ENCODE measurements at places on chromosomes 16 and 17.

DNA sequence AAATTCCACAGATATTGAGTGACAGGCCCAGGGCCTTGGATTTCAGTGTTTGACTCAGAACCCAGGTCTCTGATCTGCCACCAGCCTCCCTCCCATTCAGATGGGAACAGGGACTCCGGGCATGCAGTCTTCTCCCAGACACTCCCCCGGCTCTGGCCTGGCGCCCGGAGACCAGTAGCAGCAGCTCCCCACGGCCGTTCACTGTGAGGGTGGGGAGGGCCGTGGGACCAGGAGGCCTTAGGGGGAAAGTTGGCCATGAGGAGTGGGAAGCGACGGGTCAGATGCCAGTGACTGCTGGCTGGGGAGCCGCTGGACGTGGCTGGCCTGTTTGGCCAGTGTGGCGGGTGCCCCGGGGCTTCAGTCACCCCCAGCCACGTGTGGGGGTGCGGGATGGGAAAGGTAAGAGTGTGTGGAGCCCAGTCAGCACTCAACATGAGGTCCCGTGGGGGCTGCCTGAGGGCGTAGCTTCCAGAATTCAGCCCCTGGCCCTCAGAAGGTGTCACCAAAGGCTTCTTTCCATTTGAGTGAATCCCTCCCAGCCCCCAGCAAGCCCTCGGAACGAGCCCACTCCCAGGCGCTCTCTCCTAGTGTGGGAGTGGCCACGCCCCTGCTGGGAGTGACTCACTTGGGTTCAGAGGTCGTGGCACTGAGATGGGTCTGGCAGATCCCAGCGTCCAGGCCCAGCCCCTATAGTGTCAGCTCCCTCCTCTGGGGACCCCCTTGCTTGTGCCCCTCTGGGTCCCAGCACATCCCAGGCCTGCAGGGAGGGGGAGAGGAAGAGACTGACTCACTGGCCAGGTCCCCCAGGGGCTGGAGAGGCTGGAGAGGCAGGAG, 309.4 kb downstream of the SEC14L1 start:
- DNase-seq: no peak

GRCh38 chr17:40850293-40850972, 16.6 kb downstream of the KRT12 start:
- no peak for DNase-seq

- no peak for DNase-seq
Observed at GRCh38 chr17:6374271-6374691, 60.6 kb downstream of the AIPL1 start.

DNA sequence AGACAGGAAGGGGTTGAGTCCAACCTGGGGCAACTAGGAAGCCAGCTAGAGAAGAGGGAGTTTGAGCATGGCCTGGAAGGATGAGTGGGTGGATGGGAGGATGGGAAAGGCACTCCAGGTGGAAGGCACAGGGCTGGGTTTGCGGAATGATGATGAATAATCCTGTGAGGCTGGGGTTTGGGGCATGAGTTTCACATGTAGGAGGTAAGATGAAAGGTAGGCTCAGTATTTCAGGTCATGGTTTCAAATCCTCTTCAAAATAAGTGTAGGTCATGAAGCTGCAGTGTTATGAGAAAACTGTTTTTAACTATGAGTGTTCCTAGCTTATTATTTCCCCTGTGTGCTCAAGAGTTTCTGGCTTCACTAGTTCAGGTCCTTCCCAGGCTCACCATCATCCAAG, 130.3 kb downstream of the SKAP1 start:
- DNase-seq: no peak

- no peak for DNase-seq
Observed at GRCh38 chr16:27291106-27291505, 22.5 kb upstream of the NSMCE1 start.

DNA sequence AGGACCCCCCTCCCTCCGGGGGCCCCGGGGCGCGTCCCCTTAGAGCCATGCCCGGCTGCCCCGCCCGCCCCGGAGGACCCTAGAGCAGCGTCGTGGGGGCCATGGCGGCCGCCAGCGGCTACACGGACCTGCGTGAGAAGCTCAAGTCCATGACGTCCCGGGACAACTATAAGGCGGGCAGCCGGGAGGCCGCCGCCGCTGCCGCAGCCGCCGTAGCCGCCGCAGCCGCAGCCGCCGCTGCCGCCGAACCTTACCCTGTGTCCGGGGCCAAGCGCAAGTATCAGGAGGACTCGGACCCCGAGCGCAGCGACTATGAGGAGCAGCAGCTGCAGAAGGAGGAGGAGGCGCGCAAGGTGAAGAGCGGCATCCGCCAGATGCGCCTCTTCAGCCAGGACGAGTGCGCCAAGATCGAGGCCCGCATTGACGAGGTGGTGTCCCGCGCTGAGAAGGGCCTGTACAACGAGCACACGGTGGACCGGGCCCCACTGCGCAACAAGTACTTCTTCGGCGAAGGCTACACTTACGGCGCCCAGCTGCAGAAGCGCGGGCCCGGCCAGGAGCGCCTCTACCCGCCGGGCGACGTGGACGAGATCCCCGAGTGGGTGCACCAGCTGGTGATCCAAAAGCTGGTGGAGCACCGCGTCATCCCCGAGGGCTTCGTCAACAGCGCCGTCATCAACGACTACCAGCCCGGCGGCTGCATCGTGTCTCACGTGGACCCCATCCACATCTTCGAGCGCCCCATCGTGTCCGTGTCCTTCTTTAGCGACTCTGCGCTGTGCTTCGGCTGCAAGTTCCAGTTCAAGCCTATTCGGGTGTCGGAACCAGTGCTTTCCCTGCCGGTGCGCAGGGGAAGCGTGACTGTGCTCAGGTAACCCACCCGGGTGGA, 759 bp downstream of the ALKBH5 start:
- no peak for DNase-seq

DNA sequence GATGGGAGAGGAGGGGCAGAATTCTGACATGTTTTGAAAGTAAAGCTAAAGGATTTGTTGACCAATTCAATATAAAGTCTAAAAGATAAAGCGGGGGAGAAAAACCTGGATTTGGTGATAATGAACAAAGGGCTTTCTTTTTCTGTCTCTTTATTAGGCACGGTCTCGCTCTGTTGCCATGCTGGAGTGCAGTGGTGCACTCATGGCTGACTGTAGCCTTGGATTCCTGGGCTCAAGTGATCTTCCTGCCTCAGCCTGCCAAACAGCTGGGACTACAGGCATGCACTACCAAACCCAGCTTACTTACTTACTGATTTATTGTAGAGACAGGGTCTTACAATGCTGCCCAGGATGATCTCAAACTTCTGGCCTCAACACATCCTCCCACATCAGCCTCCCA, 7.5 kb downstream of the CDR2 start:
- no peak for DNase-seq

DNA sequence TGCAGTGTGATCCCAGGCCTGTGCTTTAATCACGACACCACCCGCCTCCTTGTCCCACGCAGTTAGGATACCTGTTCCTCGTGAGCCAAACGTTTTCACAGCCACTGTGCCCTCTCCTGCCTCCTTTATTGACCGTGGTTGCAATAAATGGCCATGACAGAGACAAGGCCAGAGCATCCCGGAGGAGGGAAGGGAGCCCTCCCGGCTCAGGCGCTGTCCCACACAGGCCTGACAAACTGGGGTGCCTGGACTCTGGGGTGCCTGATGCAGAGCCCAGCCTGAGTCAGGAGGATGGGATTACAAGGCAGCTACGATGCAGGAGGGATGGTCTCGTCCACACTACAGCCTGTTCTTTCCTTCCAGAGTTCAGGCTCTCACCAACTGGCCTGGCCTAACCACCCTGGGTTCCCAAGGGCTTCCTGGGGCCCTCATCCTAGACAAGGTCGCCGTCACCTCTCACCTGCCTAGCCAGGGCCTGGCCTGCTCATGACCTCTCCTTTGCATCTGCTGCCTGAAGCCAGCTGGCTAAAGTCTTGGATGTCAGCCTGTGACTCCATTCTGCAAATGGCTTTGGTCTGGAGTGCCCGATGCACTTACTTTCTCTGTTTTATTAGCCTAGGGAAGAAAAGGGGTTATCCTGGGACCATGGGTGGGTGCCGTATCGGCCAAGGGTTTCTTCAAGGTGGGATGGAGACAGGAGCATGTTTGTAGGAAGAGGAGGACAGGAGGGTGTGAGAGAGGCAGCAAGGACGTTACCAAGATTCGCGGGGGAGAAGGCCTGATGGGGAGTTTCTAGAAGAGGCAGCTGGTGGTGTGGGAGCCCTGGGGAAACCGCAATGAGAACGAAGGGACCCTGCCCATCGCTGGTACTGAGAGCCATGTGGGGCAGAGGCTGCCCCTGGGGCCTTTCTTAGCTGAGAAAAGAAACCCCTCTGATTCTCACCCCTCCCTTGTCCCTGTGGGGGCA, 234.3 kb upstream of the TNRC6C start:
- no peak for DNase-seq

DNA sequence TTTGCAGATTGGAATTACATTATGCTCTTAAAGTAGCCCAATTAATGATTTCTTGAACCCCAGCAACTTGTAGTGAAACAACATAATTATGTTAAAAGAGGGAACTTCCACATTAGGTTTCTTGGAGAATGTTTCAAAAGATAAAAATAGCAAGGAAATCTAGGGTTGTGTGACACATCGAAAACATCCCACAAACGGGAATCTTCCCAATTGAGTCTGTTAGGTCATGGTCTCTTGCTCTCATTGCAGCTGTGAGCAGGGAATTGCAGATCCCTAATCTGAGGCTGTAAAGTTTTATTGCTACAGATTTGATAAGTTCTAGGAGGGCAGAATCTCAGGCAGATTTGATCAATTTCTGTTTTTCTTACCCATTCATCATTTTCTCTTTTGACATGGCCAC, 6.7 kb upstream of the LPO start:
- no peak for DNase-seq

DNA sequence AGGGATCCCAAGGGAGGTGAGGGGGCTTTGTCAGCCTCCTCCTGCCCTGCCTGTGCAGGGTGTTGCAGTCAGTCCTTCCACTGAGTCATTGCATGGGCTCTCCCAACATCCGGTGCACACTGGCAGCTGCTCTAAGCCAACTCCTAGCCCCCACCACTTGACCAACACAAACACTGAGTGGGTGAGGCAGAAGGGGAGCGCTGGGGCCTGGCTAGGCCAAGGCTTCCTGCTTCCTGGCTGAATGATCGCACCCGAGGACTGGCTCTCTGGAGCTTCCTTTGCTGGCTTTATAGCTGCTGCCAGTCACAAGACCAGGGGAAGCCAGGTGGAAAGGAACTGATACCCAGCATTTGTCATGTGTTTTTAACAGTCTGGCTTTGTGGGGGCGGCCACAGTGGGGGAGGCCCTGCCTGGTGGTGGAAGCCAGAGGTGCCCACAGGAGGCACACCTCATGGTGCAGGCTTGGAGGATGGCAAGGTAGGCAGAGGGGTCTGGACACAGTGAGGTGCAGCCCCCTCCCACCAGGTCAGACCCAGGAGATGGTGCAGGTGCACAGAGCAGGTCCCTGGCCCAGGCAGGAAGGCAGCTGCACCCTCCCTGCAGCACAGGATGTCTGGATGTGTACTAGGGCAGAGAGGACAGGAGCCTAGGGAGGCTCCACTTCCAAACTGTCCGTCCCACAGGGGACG, 6.8 kb downstream of the MPG start:
- no peak for DNase-seq

DNA sequence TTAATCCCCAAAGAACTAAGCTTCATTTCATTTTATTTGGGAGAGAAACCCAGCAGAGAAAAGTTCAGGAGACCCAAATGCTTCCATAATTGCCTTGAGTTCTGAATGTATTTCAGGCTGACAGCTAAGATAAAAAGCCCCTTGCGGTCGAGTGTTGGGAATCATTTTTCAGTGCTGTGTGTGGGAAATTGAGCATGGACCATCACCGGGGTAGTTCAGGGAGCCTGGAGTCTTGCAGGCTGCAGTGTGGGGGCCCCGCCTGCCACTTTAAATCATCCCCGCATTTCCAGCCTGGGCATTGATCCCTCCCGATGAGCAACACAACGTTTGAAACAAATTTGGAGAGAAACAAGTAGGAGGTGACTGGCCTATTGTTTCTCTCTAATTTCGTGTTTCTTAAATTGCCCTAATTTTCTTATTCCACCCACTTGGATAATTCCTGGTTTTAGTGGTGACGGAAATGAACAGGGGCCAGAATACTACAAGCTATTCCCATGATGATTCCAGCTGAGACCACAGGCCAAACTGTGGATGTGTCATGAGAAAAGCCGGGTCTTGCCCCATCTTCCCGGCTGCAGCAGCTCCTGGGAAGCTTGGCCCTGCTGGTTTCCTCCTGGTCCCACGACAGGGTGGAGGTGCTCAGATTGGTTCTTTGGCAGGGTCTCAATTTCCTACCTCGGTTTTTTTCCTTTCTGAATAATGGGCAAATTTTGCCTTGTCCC, 75.1 kb downstream of the FOXL1 start:
- DNase-seq: no peak
